Activated T-helper 2 cell treated with anti-CD3 and anti-CD28 coated beads, Interferon-gamma antibody, Interleukin-2, Interleukin-4, amounts not matched to agents 10 μg/mL and 5 μg/mL and 100 μg/mL, durations not matched to agents 14 hours and 24 hours and 36 hours (primary cell): ENCODE measurements at places on chromosomes 6 and 20. TPM values are rescaled to one million over a fixed set of nuclear protein-coding genes. Genes with fewer than 3 reads are reported as not detected.

The LHFPL5 gene
- total RNA-seq, result not detected in 2 replicates

The VWA7 gene
- 5.6 and 5.9 TPM in 2 replicates for total RNA-seq

The ARFGEF3 gene
- total RNA-seq, result 0.48 and 0.55 TPM in 2 replicates

DNA sequence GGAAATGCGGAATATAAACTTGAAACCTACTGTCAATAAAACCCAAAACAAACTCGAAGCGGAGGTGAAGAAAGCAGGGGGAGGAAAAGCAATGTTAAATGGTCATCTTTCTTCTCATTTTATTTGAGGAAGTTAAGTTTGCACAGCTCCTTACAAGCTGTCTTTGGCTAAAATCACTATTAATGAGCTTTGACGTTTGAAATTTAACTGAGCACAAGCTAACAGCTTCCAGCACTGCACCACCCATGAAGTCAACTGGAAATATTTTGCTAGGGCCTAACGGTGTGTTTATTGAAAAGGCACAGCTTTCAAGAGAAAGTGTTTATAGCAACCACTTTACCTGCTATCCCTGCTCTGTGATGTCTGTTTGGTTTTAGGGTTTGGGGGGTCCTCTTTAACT, 103.8 kb downstream of the PKHD1 start:
- no peak for DNase-seq
- no peaks in the 10 kb centered on the region for H3K36me3 ChIP-seq
- H3K4me1 ChIP-seq, result no peaks in the 10 kb centered on the region

DNA sequence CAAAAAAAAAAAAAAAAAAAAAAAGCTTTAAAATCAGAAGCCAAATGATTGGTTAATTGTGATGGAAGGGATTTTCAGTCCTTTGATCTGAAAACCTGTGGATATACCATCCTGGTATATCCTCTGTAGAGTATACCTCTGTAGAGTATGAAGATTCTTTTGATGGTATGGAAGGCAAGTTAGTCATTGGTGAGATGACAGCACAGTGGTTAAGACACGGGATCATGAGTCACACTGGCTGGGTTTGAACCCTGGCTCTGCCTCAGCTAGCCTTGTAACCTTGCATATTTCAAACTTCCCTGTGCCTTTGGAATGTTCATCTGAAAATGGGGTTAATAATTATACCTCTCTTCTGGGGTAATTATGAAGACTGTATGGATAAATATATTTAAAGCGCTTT, 179.3 kb downstream of the CARMIL1 start:
- H3K27me3 ChIP-seq, result no peaks in the 10 kb centered on the region
- H3K4me3 ChIP-seq, result no peak overlapping the region
- no peaks in the 10 kb centered on the region for H3K4me1 ChIP-seq

GRCh38 chr6:135423649-135424128, 73.9 kb downstream of the AHI1 start:
- no peaks in the 10 kb centered on the region for H3K27me3 ChIP-seq
- H3K4me3 ChIP-seq, result no peak overlapping the region
- H3K4me1 ChIP-seq, result peaks cover 32% of the 10 kb centered on the region
- H3K27ac ChIP-seq, result peak overlapping the region; percentile 38
